ENCODE measurements at places on chromosomes 5 and 9. TPM values are rescaled to one million over a fixed set of nuclear protein-coding genes. Genes with fewer than 3 reads are reported as not detected.

DNA sequence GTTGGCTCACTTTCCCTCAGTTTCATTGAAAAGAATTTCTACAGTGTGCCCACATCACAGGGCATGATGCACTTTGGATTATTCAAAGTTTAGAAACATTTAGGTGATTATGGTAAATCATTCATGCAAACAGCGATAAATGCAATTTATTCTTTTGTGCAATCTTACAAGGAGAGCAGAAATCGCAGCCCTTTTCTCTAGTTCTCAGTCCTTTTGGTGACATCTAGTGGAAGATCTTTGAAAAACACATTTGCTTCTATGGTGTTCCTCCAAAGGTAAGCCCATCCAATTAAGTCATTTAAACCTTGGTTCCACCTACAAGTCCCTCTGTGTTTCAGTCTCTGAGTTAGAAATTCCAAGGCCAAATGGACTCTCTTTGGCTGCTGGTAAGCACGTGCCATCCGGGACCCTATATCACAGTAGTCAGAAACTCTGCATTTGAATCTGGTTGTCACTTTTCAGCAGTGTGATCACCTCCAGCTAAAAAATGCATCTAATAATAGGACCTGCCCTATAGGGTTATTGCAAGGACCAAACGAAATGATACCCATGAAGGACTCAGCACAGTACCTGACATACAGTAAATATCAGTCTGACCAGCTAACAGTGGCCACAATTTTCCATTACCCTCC lies 66.4 kb downstream of the MACROH2A1 start:
- no peaks in the 10 kb centered on the region for H3K27me3 ChIP-seq
- peaks cover 8% of the 10 kb centered on the region for H3K36me3 ChIP-seq

- H3K27ac ChIP-seq = peak overlapping the region; percentile 61
- H3K36me3 ChIP-seq = peaks cover under 1% of the 10 kb centered on the region
- H3K27me3 ChIP-seq = no peaks in the 10 kb centered on the region
- DNase-seq = no peak
- no peak overlapping the region for H3K4me3 ChIP-seq
- H3K4me1 ChIP-seq = peaks cover 26% of the 10 kb centered on the region
Measured at GRCh38 chr9:137236936-137237421, 4.1 kb upstream of the TUBB4B start.

DNA sequence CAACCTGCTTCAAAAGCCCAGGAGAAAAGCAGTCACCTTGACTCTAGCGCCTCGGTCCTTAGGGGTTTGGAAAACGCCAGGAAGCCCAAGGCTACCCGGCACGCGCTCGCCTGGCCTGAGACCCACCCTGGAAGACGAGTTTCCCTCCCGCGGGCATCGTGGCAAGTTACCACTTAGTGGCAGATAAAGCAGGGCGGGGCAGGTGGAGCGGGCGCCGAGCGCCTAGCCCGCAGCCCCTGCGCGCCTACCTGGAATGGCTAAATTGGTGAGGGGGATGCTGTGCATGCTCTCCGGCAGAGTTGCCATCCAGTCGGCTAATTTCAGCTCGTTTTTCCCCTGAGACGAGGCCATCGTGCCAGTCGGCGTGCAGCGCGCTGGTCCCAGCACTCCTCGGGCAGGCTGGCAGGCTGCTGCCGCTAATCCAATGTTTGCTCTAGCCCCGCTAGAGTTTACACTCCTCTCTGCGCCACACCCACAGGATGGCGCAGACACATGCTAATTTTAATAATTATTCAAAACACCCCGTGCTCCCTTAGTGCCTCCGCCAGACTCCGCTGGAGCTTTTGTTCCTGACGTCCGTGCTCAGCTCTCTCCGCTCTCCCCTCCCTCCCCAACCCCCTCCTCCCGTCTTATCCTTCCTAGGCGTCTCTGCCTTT lies at the start of gene PLCXD3:
Gene PLCXD3, minus strand, starts transcription at position 426 of the 656 bp plus-strand sequence. Its CDS starts 75 bp downstream, at position 351.
- no peak within 1 kb of the TSS for H3K27ac ChIP-seq
- DNase-seq = no peak
- H3K4me3 ChIP-seq = peak within 1 kb of the TSS; percentile 25
- no peaks in the 10 kb centered on the region for H3K36me3 ChIP-seq

GRCh38 chr5:129511291-129511690 lies 51.2 kb downstream of the ADAMTS19 start:
- no peaks in the 10 kb centered on the region for H3K27me3 ChIP-seq
- DNase-seq = no peak
- H3K4me1 ChIP-seq = no peaks in the 10 kb centered on the region
- no peak overlapping the region for H3K4me3 ChIP-seq
- H3K36me3 ChIP-seq = no peaks in the 10 kb centered on the region
- H3K27ac ChIP-seq = no peak overlapping the region

DNA sequence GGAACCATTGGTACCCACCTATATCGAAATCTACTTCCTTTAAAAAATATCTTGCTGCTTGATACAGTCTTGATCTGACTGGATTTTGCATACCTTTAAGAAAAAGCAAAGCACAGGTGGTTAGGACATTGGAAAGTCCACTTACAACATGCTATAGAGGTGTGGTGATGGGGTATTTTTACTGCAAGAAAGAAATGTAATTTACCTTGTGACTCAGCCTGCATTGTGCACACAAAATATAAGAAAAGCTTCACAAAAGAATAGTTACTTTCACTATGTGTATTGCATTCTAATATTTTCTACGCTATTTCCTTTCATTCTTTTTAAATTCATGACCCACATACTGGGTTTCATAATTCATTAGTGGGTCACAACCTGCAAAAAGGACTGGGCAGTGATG lies 236.2 kb upstream of the RASEF start:
- no peaks in the 10 kb centered on the region for H3K27me3 ChIP-seq
- no peak for DNase-seq
- no peak overlapping the region for H3K4me3 ChIP-seq
- H3K4me1 ChIP-seq = no peaks in the 10 kb centered on the region
- H3K36me3 ChIP-seq = no peaks in the 10 kb centered on the region

DNA sequence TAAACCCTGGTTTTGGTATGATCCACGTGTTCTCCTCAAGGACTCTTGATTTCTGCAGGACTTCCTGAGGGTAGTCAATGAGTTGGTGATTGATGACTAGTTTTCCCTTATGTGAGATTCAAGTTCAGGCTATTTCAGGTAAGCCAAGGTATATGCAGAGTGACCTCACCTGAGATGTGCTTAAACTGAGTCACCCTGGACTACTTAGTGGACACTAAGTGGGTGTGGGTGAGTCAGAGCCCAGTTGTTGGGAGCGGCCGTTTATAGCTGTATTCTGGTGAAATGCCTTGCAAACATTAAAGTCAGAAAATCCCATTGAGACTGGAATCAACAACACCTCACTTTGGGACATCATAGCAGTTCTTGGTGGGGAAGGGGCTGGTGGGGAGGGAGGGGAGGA lies 62.9 kb downstream of the SLC28A3 start:
- no peak overlapping the region for H3K4me3 ChIP-seq
- no peaks in the 10 kb centered on the region for H3K27me3 ChIP-seq
- no peak for DNase-seq
- no peak overlapping the region for H3K27ac ChIP-seq
- no peaks in the 10 kb centered on the region for H3K36me3 ChIP-seq
- no peaks in the 10 kb centered on the region for H3K4me1 ChIP-seq

DNA sequence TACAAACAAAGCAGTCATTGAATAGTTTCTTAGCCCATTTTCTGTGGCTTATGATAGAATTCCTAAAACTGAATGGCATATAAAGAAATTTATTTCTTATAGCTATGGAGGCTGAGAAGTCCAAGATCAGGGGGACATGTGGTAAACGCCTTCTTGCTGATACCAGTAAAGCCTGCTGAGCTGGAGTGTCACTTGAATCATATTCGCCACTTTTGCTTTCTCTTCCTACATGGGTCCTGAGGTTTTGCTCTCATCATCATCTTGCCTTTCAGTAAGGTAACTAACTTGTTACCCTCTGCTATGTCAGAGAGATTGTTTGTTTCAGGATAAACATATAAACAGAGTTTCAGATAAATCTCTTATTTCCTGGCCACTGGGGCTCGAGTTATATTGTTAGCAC lies 203.3 kb upstream of the DMRT1 start:
- H3K4me3 ChIP-seq = no peak overlapping the region
- H3K4me1 ChIP-seq = no peaks in the 10 kb centered on the region
- no peak overlapping the region for H3K27ac ChIP-seq
- H3K36me3 ChIP-seq = no peaks in the 10 kb centered on the region

- no peak overlapping the region for H3K27ac ChIP-seq
- peaks cover 16% of the 10 kb centered on the region for H3K4me1 ChIP-seq
- no peak overlapping the region for H3K4me3 ChIP-seq
- no peaks in the 10 kb centered on the region for H3K36me3 ChIP-seq
- H3K27me3 ChIP-seq = no peaks in the 10 kb centered on the region
- DNase-seq = no peak
Measured at GRCh38 chr9:34374905-34375552, 1.7 kb downstream of the MYORG start.

- no peaks in the 10 kb centered on the region for H3K4me1 ChIP-seq
- no peak overlapping the region for H3K27ac ChIP-seq
- no peak overlapping the region for H3K4me3 ChIP-seq
- H3K36me3 ChIP-seq = no peaks in the 10 kb centered on the region
- DNase-seq = no peak
- H3K27me3 ChIP-seq = no peaks in the 10 kb centered on the region
Measured at GRCh38 chr5:98263084-98263483, 510.4 kb upstream of the RGMB start.

DNA sequence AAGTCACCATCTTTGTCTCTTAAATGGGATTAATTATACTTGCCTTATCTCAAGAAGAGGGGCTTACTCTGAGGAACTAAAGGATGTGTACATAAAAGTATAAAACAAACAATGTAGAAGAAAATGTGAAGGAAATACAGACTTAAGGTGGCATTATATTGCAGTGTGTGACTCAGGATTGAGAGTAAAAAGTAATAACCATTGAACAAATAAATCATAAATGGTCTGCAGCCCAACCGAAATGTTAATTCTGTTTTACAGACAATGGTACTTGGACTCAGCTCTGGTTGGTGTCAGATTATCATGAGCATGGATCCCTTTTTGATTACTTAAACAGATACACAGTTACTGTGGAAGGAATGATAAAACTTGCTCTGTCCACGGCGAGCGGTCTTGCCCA lies 37.4 kb downstream of the TGFBR1 start:
- H3K27me3 ChIP-seq = no peaks in the 10 kb centered on the region
- DNase-seq = no peak
- no peaks in the 10 kb centered on the region for H3K4me1 ChIP-seq
- H3K4me3 ChIP-seq = no peak overlapping the region

- no peak for DNase-seq
- no peaks in the 10 kb centered on the region for H3K36me3 ChIP-seq
- no peak overlapping the region for H3K4me3 ChIP-seq
- H3K27ac ChIP-seq = no peak overlapping the region
- H3K27me3 ChIP-seq = no peaks in the 10 kb centered on the region
- no peaks in the 10 kb centered on the region for H3K4me1 ChIP-seq
Measured at GRCh38 chr5:159965031-159965837, 43.7 kb upstream of the TTC1 start.

DNA sequence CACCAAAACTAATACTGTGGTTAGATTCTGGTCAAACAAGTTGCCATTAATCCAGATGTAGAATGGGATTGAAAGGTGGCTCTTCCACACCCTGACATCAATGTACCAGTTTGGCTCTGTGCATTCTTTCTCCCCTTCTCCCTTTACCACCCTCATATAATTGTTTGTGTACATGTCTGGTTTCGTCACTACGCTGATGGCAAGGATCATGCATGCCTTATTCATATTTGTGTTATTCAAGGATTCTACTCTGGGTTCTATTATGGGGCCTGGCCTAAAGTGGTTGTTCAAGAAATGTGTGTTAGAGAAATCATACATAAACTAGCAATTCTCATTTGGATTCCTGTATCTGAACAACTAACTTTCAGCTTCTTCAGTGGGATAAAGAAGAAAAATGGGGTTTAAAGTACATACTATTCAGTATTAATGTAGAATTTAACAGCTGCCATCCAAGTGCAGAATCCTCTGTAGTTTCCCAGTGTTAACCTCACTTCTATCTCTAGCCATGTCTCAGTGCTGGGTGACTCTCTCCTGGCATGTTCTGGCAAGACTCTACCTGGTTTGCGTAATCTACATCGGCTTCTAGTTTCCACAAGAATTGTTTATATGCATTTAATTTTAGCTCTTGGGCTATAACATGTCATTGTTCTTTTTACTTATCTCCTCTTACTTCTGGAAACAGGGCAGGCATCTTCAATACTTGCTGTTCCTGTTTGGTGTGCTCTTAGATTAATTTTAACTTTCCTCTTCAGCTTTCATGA lies 27.9 kb upstream of the CDKN2B start:
- H3K4me1 ChIP-seq = no peaks in the 10 kb centered on the region
- H3K27ac ChIP-seq = no peak overlapping the region
- H3K36me3 ChIP-seq = no peaks in the 10 kb centered on the region
- DNase-seq = no peak
- H3K4me3 ChIP-seq = no peak overlapping the region

DNA sequence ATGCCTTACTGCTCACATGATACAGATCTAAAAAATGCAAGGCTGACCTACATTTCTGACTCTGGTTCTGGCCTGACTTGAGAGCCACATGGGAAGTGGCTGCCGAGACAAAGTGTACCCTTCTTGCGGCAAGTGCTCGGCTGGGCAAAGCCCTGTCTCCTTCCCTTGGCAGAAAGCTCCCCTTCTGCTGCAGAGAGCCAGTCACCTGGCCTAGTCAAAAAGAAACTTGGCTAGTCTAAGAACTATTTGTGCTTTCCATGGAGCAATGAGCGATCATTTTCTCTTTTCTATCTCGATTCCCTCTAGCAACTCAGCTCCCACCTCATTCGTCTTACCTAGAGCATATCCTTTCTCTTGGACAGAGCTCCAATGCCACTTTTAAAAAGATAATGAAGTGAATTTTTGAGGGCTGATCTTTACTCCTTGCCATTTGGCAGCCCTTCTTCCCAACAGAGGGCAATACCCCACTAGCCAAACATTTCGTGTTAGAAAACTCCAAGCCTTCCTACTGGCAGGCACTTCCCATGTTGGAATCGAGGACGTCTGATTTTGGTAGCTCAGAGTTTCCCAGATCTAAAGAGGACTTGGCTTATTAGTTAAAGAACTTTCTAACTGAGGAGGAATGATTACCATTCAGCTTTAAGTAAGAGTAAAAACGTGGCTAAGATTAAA lies 108.1 kb upstream of the PRRC1 start:
- H3K4me3 ChIP-seq = peak overlapping the region; percentile 19
- no peaks in the 10 kb centered on the region for H3K4me1 ChIP-seq
- H3K27me3 ChIP-seq = no peaks in the 10 kb centered on the region
- no peaks in the 10 kb centered on the region for H3K36me3 ChIP-seq
- DNase-seq = no peak

- no peaks in the 10 kb centered on the region for H3K27me3 ChIP-seq
- H3K4me3 ChIP-seq = no peak overlapping the region
- no peak overlapping the region for H3K27ac ChIP-seq
- no peaks in the 10 kb centered on the region for H3K36me3 ChIP-seq
Measured at GRCh38 chr9:99178912-99179872, 42.5 kb downstream of the ALG2 start.

Gene ROR2
- 5.9 TPM for total RNA-seq

Gene ZBTB5
- total RNA-seq = 30.6 TPM

Gene ASS1
- 26.2 TPM for total RNA-seq

Gene NUTM2F
- not detected for total RNA-seq

Gene DMRT3
- not detected for total RNA-seq

Gene IFNW1
- not detected for total RNA-seq
